Stimulated activated CD4-positive, alpha-beta T cell treated with anti-CD3 and anti-CD28 coated beads, Interleukin-4, amount 100 ng/mL, for 24 hours (primary cell): ENCODE measurements at places on chromosomes 2 and 18.

GRCh38 chr18:13580351-13580750 lies 146.0 kb downstream of the FAM210A start:
- DNase-seq, result no peak

DNA sequence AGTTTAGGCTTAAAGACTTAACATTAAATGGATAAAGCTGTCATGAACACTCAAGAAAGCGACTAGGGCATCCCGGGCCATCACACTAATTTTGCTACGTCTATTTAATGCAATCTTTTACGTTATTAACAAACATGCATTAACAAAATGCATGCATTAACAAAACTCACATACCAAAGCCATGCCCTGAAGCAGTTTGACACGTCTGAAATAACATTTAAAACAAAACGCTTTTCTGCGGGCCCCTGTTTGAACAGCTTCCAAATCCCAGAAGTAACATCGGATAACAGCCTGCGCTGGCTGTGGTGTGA lies 458 bp downstream of the B4GALT6 start:
- DNase-seq, result no peak

- DNase-seq, result no peak
Observed at GRCh38 chr2:205889114-205889513, 196.9 kb downstream of the INO80D start.

DNA sequence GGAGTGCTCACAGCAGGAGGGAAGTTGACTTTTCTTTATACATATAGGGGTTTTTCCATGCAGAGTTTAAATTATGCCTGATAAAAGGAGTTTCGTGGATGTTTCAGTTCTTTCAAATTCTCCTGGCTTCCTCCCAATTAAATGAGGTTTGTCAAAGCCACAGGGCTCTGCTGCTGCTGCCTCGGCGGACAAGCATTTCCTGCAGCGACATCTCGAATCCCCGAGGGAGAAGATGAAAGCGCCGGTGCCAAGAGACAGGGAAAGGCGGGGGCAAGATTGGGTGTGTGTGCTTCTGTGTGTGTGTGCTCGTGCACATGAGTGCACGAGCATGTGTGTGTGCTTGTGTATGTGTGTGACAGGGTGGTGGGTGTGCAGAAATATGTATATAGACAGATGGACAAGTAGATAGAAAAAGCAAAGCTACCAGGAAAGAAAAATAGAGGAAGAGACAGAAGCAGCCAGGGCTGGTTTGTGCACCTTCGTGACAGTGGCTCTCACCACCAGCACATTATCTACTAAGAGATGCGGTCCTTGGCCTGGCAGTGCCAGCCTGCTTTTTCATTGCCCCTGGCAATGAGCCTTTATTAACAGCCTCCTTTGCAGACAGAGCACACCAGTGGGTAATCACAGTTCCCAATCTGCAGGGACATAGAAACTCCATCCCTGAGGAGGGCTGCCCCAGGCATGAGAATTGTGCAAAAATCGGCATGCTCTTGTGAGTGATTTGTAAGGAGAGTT lies 76.2 kb downstream of the CDK15 start:
- no peak for DNase-seq

- no peak for DNase-seq
Observed at GRCh38 chr18:9531791-9532410, 56.6 kb downstream of the RALBP1 start.

DNA sequence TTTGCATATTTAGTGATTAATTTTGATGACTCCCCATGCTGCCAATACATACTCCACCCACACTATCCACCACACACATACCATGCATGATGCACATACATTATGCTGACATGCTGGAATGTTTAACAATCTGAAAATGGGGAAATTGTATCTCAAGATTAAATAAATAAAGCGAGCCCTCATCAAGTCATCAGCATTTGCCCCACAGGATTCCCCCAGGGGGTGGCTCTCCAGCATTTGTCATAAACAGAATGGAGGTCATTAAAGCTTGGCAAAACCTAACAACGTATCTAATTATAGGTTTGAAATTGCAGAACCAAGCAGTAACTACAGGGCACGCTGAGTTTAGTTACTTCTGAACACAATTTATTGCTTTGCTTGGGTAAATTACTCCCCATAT lies 141.2 kb upstream of the TACR1 start:
- DNase-seq, result no peak

DNA sequence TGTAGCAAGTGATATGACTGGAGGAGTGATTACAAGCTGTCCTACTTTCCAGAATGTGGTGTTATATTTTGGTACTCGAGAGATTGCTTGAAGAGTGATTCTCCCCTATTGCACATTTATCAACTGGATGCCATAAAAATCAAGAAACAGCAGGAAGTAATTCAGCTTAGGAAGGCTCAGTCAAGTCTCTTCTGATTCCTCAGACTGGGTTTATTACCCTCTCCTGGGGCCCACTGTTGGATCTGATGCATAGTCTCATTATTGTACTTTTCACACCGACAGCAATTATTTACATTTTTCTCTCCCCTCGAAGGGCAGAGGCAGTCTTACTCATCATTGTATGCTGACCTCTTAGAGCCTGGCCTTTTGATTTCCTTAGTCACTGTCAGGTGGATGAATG lies 9.3 kb downstream of the NOSTRIN start:
- no peak for DNase-seq

DNA sequence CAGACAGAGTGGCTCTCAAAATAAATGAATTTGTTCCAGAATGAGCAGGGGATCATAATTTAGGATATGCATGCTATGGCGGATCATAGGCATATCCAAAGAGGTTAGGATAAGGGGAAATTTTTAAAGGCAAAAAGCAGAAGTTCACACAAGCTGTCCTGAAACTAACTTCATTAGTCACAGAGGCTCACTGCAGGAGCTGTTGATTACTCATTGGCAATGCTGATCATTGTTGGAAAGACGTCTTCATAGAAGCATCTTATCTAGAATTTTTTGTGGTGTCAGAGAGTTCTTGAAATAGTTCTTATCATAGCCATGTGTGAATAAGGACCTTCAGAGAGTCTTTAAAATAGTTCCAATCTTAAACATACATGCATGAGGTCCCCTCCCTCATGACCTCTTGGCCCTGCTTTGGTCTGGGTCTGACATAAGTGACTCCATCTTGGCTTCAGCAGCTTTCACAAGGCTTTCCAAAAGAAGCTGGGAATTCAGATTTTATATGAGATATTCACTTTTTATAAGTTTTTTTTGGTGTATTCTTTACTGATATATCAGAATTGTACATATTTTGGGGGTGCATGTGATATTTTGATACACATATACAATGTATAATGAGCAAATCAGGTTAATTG lies 7.5 kb upstream of the CCDC195 start:
- DNase-seq, result no peak
